ENCODE measurements at places on chromosomes 2 and 18. TPM values are rescaled to one million over a fixed set of nuclear protein-coding genes. Genes with fewer than 3 reads are reported as not detected.
A peak's percentile ranks its signal among the peaks of the same experiment; 100 is the strongest.

GRCh38 chr2:151379169-151379568 lies 21.8 kb downstream of the TNFAIP6 start:
- H3K4me1 ChIP-seq, result no peaks in the 10 kb centered on the region
- no peaks in the 10 kb centered on the region for H3K36me3 ChIP-seq
- no peak overlapping the region for H3K4me3 ChIP-seq
- DNase-seq, result peak; percentile 33
- no peaks in the 10 kb centered on the region for H3K27me3 ChIP-seq
- no peak overlapping the region for H3K27ac ChIP-seq

Gene ABCG8
- total RNA-seq, result not detected

GRCh38 chr18:61544178-61544577 lies 210.9 kb downstream of the CDH20 start:
- no peak overlapping the region for H3K4me3 ChIP-seq
- no peaks in the 10 kb centered on the region for H3K4me1 ChIP-seq
- H3K36me3 ChIP-seq, result no peaks in the 10 kb centered on the region
- no peaks in the 10 kb centered on the region for H3K27me3 ChIP-seq

DNA sequence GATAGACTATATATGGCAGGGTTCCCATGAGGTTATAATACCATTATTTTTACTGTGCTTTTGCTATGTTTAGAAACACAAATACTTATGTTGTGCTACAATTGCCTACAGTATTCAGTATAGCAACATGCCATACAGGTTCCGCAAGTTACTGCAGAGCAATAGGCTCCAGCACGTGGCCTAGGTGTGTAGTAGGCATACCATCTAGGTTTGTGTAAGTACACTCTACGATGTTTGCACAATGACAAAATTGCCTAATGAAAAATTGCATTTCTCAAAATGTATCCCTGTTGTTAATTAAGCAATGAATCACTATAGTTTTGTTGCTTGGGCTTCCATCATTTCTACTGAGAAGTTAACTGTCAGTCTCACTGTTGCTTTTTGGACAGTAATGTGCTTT lies 9.8 kb downstream of the CD302 start:
- no peak overlapping the region for H3K4me3 ChIP-seq
- H3K36me3 ChIP-seq, result no peaks in the 10 kb centered on the region
- DNase-seq, result no peak

Gene MRO
- total RNA-seq, result not detected

DNA sequence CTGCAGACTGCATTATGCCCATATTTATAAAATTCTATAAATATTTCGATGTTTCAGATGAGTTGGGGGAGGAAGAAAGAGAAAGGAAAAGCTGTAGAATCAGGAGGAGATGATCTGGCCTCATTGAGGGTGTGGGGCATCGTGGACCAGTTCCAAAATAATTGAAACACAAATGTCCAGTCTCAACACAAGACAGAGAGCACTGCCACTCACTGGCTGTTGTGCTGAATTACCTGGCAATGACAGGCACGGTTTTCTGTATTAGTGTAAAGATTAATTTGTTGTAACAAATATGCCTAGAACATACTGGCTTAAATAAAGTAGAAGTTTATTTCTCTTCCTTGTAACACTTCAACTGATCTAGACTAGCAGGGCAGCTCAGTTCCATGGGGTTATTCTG lies 24.1 kb downstream of the POLE4 start:
- H3K27me3 ChIP-seq, result no peaks in the 10 kb centered on the region
- H3K27ac ChIP-seq, result no peak overlapping the region

- no peaks in the 10 kb centered on the region for H3K4me1 ChIP-seq
- H3K27me3 ChIP-seq, result no peaks in the 10 kb centered on the region
- DNase-seq, result no peak
- H3K4me3 ChIP-seq, result no peak overlapping the region
- H3K27ac ChIP-seq, result no peak overlapping the region
- H3K36me3 ChIP-seq, result no peaks in the 10 kb centered on the region
These were observed 39.5 kb downstream of the ATP6V1C2 start for GRCh38 chr2:10760794-10761504.

GRCh38 chr2:9188823-9189222 lies 17.8 kb upstream of the ASAP2 start:
- H3K36me3 ChIP-seq, result no peaks in the 10 kb centered on the region
- no peaks in the 10 kb centered on the region for H3K27me3 ChIP-seq
- no peak overlapping the region for H3K4me3 ChIP-seq
- no peak for DNase-seq

DNA sequence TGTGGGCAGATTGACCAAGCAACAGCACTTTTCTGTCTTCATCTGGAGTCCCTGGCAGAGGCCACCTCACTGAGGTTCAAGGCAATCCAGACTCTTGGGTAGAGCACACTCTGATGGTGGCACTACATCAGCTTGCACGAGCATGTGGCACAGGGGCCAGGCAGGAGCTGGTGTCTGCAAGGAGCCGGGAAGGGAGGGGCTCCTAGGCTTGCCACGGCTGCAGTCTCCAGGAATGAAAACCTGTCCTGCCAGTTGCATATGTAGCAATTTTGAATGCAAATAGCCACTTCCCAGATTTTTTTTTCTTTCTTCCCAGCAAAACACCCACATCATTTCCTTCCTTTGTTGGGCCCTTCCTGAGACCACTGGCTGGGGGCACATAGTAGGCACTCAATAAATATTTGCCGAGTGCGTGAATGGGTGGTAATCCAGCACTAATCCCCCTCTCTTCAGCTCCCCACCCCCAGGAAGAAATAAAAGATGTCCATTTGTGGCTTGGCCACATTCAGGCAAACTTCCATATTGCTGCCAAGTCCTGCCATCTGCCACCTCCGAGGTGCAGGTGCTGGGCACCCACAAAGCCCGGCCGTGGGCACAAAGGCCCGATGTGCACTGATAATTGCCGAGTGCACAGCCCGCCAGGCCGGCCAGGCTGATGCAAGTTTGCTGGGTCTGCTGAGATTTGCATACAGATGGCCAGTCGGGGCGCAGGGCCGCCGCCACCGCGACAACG lies 72.4 kb downstream of the MYCN start:
- H3K4me3 ChIP-seq, result no peak overlapping the region
- H3K27me3 ChIP-seq, result peaks cover 7% of the 10 kb centered on the region
- no peak for DNase-seq
- no peaks in the 10 kb centered on the region for H3K4me1 ChIP-seq
- no peak overlapping the region for H3K27ac ChIP-seq

All from natural killer cell (primary cell).